ENCODE measurements at places on chromosomes 16 and 17.

DNA sequence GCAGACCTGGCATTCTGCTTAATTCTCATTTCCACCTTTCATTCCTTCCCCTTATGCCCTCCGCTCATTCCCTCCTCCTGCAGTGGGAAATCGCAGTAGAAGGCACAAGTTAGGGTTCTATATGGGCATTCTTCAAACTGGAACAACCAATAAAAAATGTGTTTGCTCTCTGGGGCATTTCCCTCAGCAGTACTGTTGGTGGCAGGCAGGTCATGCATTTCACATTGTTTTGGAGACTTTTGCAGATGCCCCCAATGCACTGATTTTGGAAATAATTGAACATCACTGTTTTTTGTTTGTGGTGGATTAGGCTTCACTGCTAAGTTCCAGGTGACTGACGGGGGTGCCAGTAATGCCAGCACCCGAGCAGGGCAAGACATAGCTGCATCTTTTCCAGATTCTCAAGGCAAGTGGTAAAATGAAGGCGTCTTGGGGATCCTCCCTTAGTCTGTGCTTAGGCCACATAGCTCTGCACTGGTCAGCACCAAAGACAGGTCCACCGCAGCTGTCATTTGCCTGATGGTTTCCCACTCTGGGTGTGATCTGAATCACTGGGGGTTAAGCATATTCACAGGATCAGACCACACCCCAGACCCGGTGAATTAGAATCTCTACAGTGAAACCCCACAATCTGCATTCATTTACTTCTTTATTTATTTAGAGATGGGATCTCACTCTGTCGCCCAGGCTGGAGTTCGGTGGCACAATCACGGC, 304.5 kb downstream of the CPPED1 start:
- no peak for DNase-seq

DNA sequence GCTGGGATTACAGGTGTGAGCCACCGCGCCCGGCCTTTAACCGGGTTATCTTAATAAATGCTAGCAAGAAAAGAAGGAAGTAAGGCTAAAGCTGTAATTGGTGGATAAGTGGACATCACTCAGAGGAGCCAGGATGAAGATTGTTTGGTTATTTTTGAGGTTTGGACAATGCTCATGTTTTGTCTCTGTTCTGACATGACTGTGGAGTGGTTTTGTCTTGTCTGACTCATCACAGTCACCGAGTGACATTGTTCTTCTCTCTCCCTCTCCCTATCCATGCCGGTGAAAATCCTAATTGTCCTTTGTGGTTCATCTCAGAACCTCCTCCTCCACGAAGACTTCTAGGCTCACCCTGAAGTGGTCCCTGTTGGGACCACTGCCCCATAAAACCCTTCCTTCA, 23.5 kb upstream of the GRIN2A start:
- DNase-seq = no peak

GRCh38 chr16:58614860-58615259, 14.8 kb downstream of the CNOT1 start:
- DNase-seq = no peak

DNA sequence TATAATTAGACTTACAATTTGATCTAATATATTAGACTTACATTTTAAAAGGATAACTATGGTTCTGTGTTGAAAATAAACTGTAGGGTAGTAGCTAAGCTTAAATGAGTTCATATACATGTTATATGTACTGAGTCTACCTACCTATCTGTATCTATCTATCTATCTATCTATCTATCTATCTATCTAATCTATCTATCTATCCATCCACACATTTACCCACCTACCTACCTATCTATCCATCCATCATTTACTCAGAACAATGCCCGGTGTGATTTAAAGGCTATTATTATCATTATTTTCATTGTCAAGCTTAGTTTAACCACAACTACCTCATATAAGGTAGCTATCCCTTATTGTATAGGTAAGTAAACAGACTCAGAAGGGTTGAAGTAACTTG, 7.0 kb downstream of the KRT10 start:
- no peak for DNase-seq

DNA sequence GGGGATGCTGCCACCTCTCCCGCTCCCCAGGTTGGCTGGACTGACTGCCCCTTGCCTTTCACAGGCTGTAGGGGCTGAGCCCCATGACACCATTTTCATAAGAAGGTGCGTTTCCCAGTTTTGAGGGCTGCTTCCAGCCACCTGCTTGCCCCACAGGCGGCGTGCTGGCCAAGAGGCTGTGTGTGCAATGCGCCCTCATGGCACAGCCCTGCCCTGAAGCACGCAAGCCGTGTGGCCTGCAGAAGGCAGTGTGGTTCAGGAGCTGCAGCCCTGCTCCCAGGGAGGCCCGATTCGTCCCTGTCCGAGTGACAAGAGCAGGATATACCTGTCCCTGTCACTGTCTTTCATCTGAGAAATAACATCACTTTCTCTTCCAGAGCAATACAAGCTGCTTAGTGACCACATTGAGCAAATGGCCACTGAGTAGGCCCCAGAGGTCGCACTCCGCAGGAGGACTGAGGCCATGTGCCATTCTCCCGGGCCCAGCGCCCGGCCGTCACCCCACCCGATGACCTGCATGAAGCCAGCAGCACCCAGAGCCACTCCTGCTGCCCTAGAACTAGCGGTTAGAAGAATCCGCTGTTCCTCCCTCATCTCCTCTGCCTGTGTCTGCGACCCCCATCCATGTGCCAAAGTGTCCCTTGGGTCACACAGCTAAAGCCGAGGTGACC, 24.2 kb downstream of the CIBAR2 start:
- DNase-seq = no peak

- DNase-seq = no peak
Observed at GRCh38 chr17:51842763-51843162, 315.8 kb downstream of the CA10 start.

GRCh38 chr17:148757-149156, 11.4 kb downstream of the SCGB1C2 start:
- DNase-seq = no peak

DNA sequence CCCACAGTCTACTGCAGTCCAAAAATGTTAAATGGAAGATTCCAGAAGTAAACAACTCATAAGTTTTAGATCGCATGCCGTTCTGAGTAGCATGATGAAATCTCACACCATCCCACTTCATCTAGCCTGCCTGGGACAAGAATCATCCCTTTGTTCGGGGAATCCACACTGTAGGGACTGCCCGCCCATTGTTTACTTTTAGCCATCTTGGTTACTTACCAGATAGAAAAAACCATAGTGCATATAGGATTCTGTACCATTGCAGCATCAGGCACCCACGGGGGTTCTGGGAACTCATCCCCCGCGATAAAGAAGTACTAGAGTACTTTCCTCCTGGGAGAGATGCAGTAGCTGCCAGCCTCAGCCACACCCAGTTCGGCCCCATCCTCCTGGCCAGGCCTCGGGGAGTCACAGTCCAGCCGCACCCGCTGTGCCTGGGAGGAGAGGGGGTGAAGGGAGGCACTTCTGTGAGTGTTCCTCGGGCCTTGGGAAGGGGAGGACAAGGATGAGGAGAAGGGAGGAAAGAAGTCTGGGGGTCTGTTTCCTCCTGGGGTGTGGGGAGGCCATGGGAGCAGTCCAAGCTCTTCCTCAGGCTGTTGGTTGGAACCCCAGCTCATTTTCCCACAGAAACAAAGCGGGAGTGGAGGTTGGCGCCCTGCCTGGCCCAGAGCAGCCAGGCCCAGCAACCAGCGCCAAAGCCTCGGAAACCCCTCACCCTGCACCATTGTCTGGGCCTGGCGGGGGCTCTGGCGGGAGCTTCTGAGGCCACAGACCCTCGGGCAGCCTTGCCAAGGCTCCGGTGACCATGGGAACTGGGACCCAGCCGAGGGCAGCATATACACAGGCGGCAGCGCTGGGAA, 8.9 kb downstream of the TRIM47 start:
- DNase-seq = no peak
